ENCODE measurements at places on chromosomes 4 and X. TPM values are rescaled to one million over a fixed set of nuclear protein-coding genes. Genes with fewer than 3 reads are reported as not detected.

Gene SLC26A1
- total RNA-seq: not detected

Gene CXXC4
- 0.42 TPM for total RNA-seq

Gene DACH2
- total RNA-seq: 0.05 TPM

Gene ALB
- total RNA-seq: not detected

Gene DDIT4L
- total RNA-seq: 0.14 TPM

Gene MSX1
- 0.14 TPM for total RNA-seq

Gene DIPK2B
- total RNA-seq: not detected

Gene POF1B
- 7.1 TPM for total RNA-seq

Gene PTCHD1
- not detected for total RNA-seq

Gene CDS1
- 20.7 TPM for total RNA-seq

Gene FRMD7
- not detected for total RNA-seq

Gene HHIP
- total RNA-seq: 0.56 TPM

Gene TEC
- total RNA-seq: 0.51 TPM

Gene FGFR3
- 120 TPM for total RNA-seq

Gene CXorf58
- total RNA-seq: not detected

Gene USP17L10
- total RNA-seq: not detected

Gene JAKMIP1
- not detected for total RNA-seq

Gene GPR50
- not detected for total RNA-seq

Gene RGN
- not detected for total RNA-seq

Gene PSAPL1
- total RNA-seq: 0.14 TPM

Gene SFRP2
- total RNA-seq: not detected

Gene TXK
- total RNA-seq: not detected

Gene GABRB1
- total RNA-seq: not detected

Gene CAPN6
- 0.14 TPM for total RNA-seq

Gene RASSF6
- 6.4 TPM for total RNA-seq

Measured in airway epithelial cell (primary cell).